Mucosa of gallbladder (tissue), 1 donor: ENCODE measurements at places on chromosomes 3 and 15. TPM values are rescaled to one million over a fixed set of nuclear protein-coding genes. Genes with fewer than 3 reads are reported as not detected.

- DNase-seq = no peak
Measured at GRCh38 chr3:155641956-155642355, 102.9 kb downstream of the PLCH1 start.

DNA sequence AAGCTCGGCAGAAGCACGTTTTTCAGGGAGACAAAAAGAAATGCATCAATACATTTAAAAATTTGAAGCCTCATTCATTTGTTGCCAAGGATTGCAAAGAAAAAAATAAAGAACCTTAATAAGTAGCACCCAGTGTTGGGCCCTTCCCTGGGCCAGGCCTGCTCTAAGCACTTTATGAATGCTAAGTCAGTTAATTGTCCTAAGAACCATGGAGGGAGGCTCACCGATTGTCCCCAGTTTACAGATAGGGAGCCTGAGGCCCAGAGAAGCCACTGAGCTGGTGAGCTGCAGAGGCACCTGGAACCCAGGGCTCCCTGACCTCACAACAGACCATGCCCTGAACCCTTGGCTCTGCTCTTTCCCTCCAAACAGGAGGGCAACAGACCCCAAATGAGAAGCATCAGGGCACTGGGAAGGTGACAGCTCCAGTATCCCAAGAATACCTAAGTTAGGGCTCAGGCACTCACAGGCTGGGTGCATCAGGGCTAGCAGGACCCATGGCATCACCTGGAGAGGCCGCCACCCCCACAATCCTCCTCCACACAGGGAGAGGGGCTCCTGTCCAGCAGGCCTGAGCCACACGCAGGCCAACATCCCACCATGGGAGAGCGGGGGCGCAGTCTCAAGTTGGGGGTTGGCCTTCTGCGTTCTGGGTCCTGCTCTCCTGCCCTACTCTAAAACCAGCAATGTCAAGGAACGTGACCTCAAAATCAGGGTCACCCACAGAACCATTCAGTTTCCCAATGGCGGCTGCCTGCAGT is 3.9 kb downstream of the GRIP2 start:
- DNase-seq = no peak

DNA sequence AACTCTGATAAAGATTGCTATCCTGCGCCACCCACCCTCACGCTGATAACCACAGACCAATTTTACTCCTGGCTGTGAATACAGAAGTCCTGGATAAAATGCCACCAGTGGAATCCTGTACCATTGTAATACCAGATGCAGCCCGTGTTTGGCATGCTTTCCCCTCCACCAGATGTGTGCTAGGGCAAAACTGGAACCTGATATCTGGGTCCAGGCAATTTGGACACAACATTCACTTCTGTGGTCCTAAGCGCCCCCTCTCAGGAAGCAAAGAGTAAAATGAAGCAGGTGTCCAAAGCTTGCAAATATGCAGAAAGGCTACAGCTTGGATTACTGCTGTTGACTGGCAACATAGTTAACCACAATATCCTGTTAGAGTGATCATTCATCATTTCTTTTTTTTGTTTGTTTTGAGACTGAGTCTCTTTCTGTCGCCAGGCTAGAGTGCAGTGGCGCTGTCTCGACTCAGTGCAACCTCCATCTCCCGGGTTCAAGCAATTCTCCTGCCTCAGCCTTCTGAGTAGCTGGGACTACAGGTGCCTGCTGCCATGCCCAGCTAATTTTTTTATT is 32.8 kb downstream of the LOXL1 start:
- no peak for DNase-seq

- DNase-seq = no peak
Measured at GRCh38 chr3:57652203-57652602, 40.7 kb downstream of the DENND6A start.

- no peak for DNase-seq
Measured at GRCh38 chr3:87614998-87615397, 338.6 kb upstream of the POU1F1 start.

DNA sequence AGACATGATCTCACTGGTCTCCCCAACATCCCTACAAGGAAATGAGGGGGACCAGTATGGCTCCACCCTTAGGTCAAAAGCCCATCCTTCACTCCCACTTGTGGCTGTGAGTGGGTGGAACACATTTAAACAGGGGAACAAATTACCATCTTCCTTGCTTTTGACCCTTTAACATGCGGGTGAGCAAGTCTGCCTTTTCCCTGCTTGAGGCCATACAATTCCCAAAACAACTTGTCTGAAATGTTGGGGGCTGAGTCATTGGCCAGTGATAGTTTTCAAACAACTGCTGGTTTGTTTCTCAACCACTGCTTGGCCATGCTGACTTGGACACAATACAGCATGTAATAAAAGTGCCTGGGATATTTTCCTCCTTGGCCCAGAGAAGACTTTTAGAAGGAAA is 39.6 kb downstream of the COL8A1 start:
- no peak for DNase-seq

FAN1 gene
- 22.2 TPM for total RNA-seq
